ENCODE measurements at places on chromosomes 3 and 15. TPM values are rescaled to one million over a fixed set of nuclear protein-coding genes. Genes with fewer than 3 reads are reported as not detected.

DNA sequence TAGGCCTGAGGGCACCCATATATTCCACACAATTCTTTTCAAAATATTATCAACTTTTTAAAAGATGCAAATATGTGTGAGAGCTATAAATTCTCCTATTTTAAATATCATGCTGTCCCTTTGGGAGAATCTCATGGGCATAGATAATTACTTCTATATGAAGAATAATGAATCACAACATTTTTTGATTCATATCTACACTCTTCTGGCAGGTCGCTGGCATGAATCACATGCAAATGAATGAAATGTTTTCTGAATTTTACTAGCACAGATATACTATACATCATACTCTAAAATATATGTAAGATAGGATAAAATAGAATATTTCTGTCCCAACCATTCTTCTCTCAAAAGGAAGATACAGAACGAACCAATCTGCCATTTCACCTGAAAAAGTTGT is 277.7 kb upstream of the KCNH8 start:
- no peak overlapping the region for H3K4me3 ChIP-seq
- no peak for DNase-seq
- no peak overlapping the region for H3K27ac ChIP-seq
- H3K4me1 ChIP-seq: no peaks in the 10 kb centered on the region
- H3K36me3 ChIP-seq: no peaks in the 10 kb centered on the region
- no peaks in the 10 kb centered on the region for H3K27me3 ChIP-seq

The PLCH1 gene
- total RNA-seq: 8.5 TPM

The VEPH1 gene
- total RNA-seq: 86.8 TPM

DNA sequence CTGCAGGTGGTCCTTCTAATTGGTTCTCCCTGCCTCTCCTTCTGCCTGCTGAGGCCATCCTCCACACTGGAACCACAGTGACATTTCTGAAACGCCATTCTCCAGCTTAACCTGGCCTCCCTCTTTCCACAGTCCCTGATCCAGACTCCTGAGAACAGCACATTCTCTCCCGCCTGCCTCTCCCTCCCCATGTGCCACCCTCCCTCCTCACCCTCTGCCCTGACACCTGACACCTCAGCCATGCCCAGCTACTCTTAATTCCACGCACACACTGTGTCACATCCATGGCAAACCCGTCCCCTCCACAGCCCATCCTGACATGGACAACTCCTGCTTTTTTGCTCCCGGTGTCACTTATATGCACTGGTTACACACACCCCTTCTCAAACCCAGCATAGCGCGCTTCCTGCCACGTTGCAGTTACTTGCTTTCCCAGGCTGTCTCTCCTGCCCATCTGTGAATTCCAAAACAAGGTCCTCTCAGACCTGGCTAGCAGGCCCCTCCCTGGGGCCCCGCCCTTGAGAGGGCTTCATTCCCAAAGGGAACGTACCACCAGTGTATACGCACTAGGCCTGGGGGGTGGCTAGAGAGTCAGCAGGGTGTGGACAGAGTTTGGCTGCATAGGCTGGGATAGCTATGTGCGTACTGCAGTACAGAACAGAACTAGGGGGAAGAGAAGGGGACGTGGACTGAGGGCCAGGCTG is 92.7 kb upstream of the BLM start:
- H3K4me1 ChIP-seq: no peaks in the 10 kb centered on the region
- H3K36me3 ChIP-seq: peaks cover 82% of the 10 kb centered on the region
- H3K27me3 ChIP-seq: no peaks in the 10 kb centered on the region

The OIP5 gene
- total RNA-seq: 1.6 TPM

DNA sequence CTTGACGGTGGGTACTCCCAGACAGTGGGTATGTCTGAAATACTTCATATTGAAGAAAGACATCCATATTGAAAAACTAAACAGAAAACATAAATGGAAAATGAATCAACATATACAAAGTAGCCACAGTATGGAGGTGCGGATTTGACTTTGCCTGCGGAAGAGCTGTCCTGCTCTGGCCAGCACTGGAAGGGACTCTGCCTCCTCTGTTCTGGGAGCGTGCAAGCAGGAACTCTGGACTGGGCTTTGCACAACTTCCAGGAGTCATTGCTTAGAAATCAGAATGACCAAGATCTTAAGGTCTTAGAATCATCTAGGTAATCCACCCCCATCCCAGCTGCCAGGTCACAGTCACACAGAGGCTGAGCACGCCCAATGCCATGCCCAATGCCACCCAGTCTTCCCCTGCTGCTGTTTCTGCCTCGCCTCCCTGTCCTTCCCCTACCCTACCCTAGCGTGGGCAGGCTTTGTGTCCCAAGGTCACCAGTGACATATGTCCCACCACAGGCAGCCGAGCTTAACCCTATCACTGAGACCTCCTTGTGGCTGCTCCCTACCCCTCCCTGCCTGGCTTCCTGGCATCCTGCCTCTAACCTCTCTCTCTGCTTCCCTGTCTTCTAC is 36.3 kb downstream of the CDC25A start:
- DNase-seq: no peak
- H3K27me3 ChIP-seq: no peaks in the 10 kb centered on the region
- H3K4me1 ChIP-seq: peaks cover 5% of the 10 kb centered on the region
- H3K36me3 ChIP-seq: no peaks in the 10 kb centered on the region
- H3K4me3 ChIP-seq: no peak overlapping the region

GRCh38 chr3:72487078-72487765 is 361.0 kb downstream of the SHQ1 start:
- H3K27me3 ChIP-seq: no peaks in the 10 kb centered on the region
- peaks cover 51% of the 10 kb centered on the region for H3K4me1 ChIP-seq
- H3K27ac ChIP-seq: peak overlapping the region; percentile 51

The GPR176 gene
- total RNA-seq: 6.6 TPM

DNA sequence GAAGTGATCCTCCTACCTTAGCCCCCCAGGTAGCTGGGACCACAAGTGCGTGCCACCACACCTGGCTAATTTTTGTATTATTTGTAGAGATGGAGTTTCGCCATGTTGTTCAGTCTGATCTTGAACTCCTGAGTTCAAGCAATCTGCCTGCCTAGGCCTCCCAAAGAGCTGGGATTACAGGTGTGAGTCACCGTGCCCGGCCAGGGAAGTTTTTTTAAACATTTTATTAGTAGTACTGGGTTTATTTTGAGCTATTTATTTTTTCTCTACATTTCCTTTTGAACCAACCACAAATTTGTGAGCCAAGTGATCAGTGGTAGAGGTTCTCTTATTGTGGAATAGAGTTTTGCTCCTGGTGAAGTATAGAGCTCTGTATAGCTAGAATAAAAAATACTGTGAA is 33.7 kb downstream of the ARMC8 start:
- DNase-seq: no peak
- no peak overlapping the region for H3K27ac ChIP-seq
- no peaks in the 10 kb centered on the region for H3K27me3 ChIP-seq
- H3K4me3 ChIP-seq: no peak overlapping the region

- peaks cover 2% of the 10 kb centered on the region for H3K36me3 ChIP-seq
- DNase-seq: no peak
- no peak overlapping the region for H3K27ac ChIP-seq
- peaks cover 56% of the 10 kb centered on the region for H3K4me1 ChIP-seq
Measured at GRCh38 chr15:43104426-43104825, 1.4 kb downstream of the UBR1 start.

Measured in left lung (tissue), 14 donors.